ENCODE measurements at places on chromosomes 3 and 15. TPM values are rescaled to one million over a fixed set of nuclear protein-coding genes. Genes with fewer than 3 reads are reported as not detected.

- no peak overlapping the region for H3K4me3 ChIP-seq
- DNase-seq, result no peak
- H3K4me1 ChIP-seq, result peaks cover 9% of the 10 kb centered on the region
- H3K36me3 ChIP-seq, result no peaks in the 10 kb centered on the region
- no peaks in the 10 kb centered on the region for H3K27me3 ChIP-seq
- H3K27ac ChIP-seq, result no peak overlapping the region
Measured at GRCh38 chr3:185423178-185423577, 60.2 kb downstream of the MAP3K13 start.

- no peak for DNase-seq
- no peak overlapping the region for H3K4me3 ChIP-seq
- no peak overlapping the region for H3K27ac ChIP-seq
- H3K36me3 ChIP-seq, result no peaks in the 10 kb centered on the region
- H3K27me3 ChIP-seq, result no peaks in the 10 kb centered on the region
Measured at GRCh38 chr3:17243621-17244020, 358.9 kb downstream of the PLCL2 start.

DNA sequence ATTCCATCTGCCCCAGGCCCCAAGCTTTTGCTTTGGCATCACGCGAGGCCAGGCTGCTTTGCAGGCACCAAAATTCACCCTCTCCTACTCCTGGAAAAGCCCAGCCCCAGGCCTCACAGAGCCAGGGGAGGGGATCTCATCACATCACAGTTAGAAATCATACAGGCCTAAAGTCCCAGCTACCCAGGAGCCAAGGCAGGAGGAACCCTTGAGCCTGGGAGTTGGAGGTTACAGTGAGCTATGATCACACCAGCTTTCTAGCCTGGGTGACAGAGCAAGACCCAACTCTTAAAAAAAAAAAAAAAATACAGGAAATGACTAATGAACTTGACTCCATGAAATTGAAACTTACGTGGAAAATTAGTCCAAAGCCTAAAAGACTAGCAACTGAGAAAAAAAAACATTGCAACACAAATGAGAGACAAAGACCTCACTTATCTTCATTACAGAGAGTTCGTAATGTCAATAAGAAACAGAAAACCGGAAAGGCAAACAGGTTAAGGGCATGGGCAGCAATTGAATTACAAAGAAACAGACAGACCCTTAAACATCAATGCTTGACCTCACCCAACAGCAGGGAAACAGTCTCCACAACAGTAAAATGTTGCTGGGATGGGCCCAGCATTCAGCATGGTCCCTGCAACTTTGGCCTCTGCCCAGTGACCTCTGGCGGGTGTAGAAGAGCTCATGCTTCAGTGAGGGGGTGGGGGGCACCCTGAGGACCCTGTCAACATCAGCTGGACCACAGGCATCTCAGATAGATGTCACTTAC, 151.5 kb downstream of the LRRK1 start:
- no peaks in the 10 kb centered on the region for H3K36me3 ChIP-seq
- H3K27ac ChIP-seq, result peak overlapping the region; percentile 96
- no peaks in the 10 kb centered on the region for H3K27me3 ChIP-seq
- DNase-seq, result peak; percentile 99
- H3K4me1 ChIP-seq, result peaks cover 66% of the 10 kb centered on the region

Gene SLC28A2
- 0.08 TPM for total RNA-seq

DNA sequence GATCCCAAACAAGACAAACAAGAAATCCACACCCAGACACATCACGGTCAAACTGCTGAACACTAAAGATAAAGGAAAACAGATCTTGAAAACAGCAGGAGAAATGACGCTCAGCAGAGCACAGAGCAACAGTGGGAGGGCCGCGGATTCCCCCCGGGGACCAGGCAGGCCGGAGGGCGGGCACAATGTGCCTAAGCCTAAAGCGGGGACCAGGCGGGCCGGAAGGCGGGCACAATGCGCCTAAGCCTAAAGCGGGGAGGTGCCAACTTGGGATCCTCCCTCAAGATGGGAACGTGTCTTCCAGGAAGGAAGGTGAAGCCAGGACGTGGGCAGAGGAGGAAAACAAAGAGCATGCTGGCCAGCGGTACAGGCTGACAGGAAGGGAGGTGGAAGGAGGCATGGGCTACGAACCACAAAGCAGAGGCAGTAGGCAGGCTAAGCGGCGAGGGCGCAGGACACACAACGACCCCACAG, 31.1 kb downstream of the CYFIP1 start:
- H3K36me3 ChIP-seq, result peaks cover 14% of the 10 kb centered on the region
- no peak for DNase-seq
- H3K4me1 ChIP-seq, result peaks cover 34% of the 10 kb centered on the region
- H3K4me3 ChIP-seq, result no peak overlapping the region
- no peaks in the 10 kb centered on the region for H3K27me3 ChIP-seq
